ENCODE measurements at places on chromosomes 11 and 22.
A peak's percentile ranks its signal among the peaks of the same experiment; 100 is the strongest.

DNA sequence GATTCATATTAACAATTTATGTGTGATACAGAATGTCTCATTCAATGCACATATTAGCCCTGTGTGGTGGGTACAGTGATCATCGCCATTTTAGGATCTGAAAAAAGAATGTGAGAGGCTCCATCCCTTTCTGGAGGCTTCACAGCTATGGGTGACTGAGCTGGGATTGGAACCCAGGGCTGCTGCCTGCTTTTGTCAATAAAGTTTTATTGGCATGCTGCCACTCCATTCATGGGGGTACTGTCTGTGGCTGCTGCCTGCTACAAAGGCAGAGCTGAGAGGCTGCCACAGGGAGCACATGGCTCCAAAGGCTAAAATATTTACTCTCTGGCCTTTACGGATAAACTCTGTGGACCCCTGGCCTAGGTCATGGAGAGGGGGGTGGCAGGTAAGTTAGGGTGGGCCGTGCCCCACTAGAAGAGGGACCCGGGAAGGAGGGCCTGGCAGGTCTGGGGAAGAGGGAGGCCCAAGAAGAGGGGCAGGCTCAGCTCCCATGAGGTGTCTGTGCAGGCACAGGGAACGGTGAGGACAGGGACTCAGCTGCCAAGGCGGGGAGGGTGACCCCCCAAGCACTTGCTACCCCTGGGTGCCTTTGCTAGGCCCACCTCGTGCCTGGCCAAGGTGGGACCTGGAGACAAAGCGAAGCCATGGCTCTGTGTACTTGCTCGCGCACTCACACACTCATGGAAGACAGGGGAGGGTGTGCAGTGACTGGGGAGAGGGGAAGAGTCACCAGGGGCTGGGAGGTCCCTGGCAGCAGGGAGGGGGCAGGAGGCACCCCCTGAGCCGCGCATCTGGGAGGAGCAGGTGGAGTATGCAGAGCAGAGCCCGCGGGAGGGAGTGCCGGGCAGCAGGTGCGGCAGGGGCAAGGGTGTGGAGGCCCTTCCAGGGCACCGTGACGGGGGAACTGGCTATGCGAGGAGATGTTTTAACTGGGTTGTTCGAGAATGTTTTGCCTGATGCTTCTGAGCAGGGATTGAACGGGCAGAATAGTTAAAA, 335.3 kb downstream of the CTTN start:
- no peak for DNase-seq

GRCh38 chr11:132685174-132685611, 847.1 kb downstream of the OPCML start:
- DNase-seq: peak; percentile 25

DNA sequence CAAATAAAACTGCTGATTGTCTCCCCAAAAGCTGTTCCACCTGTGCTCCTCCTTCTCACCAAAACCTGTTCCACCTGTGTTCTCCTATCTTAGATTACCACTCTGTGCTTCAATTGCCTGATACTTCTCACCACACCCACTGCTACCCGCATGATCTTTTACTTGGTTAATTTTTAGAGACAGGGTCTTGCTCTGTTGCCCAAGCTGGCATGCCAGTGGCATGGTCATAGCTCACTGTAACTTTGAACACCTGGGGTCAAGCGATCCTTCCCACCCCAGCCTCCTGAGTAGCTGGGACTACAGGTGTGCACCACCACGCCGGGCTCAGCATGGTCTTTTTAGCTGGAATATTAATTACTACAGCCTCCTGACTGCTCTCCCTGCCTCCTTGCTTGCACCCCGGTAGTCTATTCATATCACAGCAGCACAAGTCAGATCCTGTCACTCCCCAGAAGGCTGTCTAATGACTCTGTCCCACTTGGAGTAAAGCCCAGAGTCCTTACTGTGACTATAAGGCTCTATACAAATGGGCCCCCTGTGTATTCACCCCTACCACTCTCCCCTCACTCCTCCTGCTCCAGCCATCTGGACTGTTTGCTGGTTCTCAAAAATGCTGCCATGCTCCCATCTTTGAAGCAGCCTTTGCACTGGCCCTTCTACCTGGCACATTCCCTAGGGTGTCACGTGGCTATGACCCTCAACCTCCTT, 3.5 kb downstream of the C11orf91 start:
- DNase-seq: no peak

- DNase-seq: no peak
These were observed 1217.9 kb downstream of the LRRC4C start for GRCh38 chr11:40241524-40242051.

DNA sequence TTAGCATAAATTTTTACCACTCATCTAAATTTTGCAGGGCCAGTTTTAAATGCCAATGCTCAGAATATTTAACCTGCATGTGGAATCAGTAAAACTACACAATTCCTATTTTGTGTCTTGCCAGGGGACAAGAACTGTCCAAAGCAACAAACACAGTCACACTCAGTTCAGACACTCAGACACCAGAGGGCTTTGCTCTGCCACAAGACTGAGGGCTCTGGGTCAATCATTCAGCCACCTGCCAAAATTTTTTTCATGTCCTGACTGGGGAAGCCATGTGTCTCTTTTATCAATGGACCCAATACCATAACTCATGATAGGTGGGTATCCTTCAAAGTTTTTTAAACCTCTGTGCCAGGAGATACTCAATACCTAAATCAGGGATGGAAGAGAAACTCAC, 304.0 kb upstream of the ANO3 start:
- no peak for DNase-seq
